Renal pelvis (tissue), 12 donors: ENCODE measurements at places on chromosomes 7 and 10.

- no peak for DNase-seq
These were observed 123.0 kb upstream of the ADARB2 start for GRCh38 chr10:1860351-1860750.

DNA sequence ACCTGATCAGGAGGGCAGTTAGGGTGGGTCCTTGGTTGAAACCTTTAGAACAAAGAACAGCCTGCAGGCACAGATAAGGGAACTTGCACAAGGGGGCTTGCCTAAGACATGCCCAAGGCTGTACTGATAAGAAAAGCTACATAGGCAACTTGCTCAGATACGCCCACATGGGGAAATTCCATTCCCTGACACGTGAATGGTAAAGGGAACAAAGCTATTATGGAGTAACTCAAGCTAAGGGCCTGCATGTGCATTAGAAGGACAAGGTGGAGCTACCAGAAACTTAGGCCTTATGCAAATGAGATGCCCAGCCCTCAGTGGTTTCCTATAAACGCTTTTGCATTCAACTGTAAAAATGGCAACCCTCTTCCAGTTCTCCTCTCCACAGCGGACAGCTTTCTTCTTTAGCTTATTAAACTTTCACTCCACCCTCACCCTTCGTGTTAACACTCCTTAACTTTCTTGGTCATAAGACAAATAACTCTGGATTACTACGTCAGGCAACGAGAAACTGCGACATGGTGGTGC lies 1192.1 kb upstream of the CELF2 start:
- no peak for DNase-seq

- DNase-seq = no peak
These were observed 37.0 kb downstream of the EPDR1 start for GRCh38 chr7:37957221-37957970.

- DNase-seq = no peak
These were observed 74.7 kb upstream of the ITGB1 start for GRCh38 chr10:33032654-33033151.

GRCh38 chr7:70704831-70705346 lies 427.1 kb upstream of the GALNT17 start:
- DNase-seq = no peak

DNA sequence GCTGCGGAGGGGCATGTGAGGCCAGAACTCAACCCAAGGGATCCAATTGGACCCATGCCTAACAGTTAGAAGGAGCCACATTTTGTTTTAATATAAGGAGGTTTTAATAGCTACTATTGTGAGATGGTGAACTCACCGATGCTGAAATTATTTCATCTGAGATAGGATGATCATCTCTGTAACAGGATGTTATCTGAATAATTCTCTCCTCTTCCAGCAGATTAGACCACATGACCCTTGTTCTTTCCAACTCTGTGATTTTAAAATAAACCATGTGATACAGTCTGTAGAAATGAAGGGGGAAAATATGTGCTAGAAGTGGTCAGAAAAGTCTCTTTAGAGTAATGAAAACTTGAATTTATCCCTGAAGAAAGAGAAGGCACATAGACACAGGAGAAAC lies 385.8 kb downstream of the LRMDA start:
- DNase-seq = no peak

DNA sequence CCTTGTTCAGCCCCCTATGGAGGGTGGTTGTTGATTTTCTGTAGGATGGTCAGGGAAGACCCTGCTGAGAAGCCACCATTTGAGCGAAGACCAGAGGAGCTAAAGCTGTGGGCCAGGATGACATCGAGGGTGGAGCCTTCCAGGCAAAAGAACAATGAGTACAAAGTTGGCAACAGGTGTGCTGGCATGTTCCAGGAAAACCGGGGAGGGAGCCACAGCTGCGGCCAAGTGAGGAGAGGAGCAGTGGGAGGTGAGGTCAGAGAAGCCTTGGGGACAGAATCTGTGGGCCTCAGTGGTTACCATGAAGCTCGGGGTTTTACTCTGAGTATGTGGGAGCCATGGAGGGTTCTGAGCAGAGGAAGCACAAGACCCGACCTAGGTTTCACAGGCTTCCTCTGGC lies 75.6 kb upstream of the ZNF479 start:
- no peak for DNase-seq

DNA sequence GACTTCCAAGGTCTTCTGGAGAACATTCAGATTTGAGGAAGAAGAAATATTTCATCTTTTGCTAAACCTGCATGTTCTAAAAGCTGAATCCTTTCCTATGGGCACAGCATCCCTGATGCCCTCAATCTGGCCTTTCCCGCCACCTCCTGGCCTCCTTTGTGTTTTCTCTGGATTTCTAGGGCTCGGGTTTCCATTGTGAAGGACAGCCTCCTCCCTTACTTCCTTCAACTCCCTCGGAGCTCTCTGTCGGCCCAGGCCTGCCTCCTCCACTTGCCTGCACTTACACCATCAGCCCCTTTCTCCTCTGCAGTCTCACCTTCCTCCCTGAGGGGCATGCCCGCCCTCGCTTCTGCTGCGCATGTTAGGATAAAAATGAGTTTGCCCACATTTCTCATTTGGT lies 75.4 kb downstream of the WIPF3 start:
- no peak for DNase-seq

- no peak for DNase-seq
These were observed 62.3 kb downstream of the RAMP3 start for GRCh38 chr7:45219801-45220435.

DNA sequence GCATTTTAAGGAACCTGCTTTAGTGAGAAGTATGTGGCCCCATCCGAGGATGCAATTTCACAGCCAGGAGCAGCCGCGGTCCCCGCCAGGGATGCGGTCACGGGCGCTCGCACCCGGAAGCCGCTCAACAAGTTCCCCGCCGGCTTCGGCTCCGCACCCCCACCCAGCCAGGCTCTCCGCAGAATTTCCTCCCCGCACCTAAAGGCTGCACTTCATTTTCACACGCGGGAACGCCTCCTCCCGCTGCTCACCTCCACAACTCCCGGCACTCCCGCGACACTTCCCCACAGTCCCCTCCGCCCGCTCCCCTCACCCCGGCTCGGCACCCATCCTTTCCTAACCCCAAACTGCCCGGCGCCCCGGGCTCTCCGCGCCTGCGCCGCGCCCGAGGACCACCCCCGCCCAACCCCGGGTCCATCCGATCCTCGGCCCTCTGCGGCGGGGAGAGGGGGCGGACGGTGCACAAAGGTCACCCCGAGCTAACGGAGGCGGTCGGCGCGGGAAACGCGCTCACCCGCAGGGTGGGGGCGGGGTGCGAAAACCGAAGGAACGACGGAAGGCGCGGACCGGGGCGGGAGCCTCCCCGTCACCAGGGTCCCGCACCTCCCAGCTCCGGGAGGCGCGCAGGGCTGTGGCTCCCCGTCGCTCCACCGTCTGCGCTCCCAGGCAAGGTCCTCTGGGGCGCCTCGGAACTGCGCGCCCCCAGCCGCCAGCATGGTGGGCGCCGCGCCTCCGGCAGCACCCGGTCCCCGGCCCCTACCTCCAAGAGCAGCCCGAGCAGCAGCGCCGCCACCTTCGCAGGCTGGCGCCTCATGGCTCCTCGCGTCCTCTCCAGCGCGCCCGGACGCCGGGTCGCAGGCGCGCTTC lies 558 bp downstream of the VOPP1 start:
- DNase-seq = no peak

GRCh38 chr10:88236121-88236743 lies 346.9 kb downstream of the RNLS start:
- DNase-seq = no peak

GRCh38 chr10:110919971-110920881 lies 822 bp downstream of the SHOC2 start:
- DNase-seq = peak; percentile 49
